ENCODE measurements at places on chromosomes 12 and 14. TPM values are rescaled to one million over a fixed set of nuclear protein-coding genes. Genes with fewer than 3 reads are reported as not detected.

Gene ACOT6
- not detected for total RNA-seq

Gene GOLGA5
- 30.6 TPM for total RNA-seq

Gene SMCO3
- 1.0 TPM for total RNA-seq

Gene GPR135
- 3.3 TPM for total RNA-seq

Gene TCL1B
- total RNA-seq, result 0.55 TPM

Gene SLC39A5
- total RNA-seq, result 0.92 TPM

Gene HOXC6
- not detected for total RNA-seq

Gene HVCN1
- total RNA-seq, result 69.6 TPM

Gene TIMM9
- total RNA-seq, result 26.7 TPM

Gene EXOC3L4
- total RNA-seq, result 9.5 TPM

Gene FAIM2
- total RNA-seq, result 1.9 TPM

Data from spleen (tissue), 13 donors.